ENCODE measurements at places on chromosomes 4 and X.

GRCh38 chr4:140112576-140112975, 41.4 kb downstream of the MAML3 start:
- DNase-seq = no peak

GRCh38 chr4:43048570-43048969, 156.1 kb downstream of the GRXCR1 start:
- no peak for DNase-seq

- DNase-seq = no peak
These were observed 103.7 kb downstream of the RBM47 start for GRCh38 chr4:40525752-40526598.

DNA sequence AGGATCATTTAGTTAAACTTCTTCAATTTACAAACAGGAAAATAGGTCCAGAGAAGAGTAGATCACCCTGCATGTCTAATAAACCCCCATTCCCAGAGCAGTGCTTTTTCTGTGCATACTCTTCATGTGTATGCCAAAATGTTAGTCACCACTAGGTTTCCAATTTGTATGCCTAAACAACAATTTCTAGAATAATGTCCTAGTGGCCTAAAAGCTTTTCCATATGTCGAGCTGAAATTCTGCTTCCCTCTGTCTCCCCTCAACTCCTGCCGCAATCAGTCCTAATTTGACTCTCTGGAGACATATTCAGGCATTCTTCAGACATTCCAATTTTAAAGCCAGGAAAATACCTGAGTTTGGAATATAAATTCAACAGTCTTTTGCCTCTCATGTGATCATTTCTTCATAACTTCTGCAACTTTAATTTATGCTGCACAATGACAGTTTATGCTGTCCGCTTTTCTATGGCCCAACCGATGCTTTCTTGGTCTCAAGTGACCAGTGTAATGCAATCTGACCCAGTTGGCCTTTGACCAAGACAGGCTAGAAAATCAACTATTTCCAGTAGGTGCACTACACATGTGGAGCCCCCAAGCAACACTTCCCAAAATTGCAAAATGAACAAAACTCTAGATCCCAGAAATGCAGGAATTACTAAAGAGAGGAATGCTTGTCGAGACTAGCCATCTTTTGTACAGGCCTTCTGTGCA, 122.9 kb upstream of the FMR1 start:
- no peak for DNase-seq

DNA sequence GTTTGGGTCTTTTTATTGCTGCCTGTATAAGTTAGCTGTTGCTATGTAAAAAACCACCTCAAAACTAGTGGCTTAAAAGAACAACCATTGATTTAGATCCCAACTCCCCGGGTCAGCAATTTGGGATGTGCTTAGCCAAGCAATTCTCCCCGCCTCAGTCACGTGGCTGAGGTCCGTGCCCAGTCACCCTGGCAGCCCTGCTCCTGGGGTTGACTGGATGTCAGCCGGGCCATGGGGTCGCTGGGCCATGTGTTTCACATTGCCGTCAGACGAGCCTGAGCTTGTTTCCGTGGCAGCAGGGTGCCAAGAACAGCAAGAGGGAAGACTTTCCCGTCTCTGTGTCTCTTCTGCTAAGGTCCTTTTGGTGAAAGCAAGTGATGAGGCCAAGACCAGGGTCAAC, 345.7 kb upstream of the FAT1 start:
- no peak for DNase-seq

DNA sequence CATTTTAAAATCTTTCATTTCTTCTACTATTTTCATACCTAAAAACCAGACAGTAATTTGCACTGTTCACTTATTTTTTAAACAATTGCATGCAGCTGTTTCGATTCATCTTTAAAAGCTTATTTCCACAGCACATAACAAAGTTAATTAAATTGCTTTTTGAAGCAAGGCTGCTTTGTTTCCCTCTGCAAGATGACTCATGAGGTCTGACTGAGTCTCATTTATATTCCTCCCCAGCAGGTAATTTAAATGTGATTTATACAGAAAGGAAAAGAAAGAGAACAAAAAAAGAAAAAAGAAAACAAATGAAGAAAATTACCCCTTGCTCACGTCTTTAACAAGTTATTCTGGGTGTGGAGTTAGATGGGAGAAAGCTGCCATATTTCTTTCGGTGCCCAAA, 22.8 kb downstream of the VMA21 start:
- DNase-seq = no peak

GRCh38 chrX:74420196-74421035, 877 bp upstream of the SLC16A2 start:
- DNase-seq = no peak

GRCh38 chrX:134737061-134737460, 78.8 kb upstream of the PLAC1 start:
- DNase-seq = no peak

GRCh38 chr4:74893171-74893570, 39.7 kb upstream of the PARM1 start:
- DNase-seq = no peak

DNA sequence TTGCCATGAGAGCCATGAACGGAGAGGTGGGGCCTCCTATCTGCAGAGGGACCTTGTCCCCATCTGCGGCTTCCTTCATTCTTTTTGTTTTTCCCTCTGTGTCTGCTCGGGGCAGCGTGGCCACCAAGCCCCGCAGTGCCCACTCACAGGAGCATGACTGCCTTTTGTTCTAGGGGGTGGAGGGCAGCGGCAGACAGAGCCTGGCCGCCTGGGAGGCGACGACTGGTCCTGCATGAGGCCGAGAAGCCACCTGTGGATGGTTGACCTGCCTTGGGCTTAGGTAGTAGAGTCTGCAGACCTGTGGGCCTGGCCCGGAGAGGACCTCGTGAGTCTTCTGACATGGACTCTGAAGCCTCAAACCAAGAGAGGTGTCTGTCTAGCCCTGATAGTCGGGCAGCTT, 1.4 kb downstream of the RBM3 start:
- DNase-seq = no peak

GRCh38 chr4:187378441-187378840, 617.1 kb upstream of the ZFP42 start:
- no peak for DNase-seq

- no peak for DNase-seq
These were observed 81.4 kb downstream of the RBM47 start for GRCh38 chr4:40548256-40548655.

GRCh38 chr4:13236485-13236884, 247.7 kb downstream of the RAB28 start:
- no peak for DNase-seq

- no peak for DNase-seq
These were observed 84.1 kb downstream of the CLCN4 start for GRCh38 chrX:10240918-10241317.

GRCh38 chrX:48782795-48783194, 3.6 kb upstream of the GATA1 start:
- DNase-seq = no peak

DNA sequence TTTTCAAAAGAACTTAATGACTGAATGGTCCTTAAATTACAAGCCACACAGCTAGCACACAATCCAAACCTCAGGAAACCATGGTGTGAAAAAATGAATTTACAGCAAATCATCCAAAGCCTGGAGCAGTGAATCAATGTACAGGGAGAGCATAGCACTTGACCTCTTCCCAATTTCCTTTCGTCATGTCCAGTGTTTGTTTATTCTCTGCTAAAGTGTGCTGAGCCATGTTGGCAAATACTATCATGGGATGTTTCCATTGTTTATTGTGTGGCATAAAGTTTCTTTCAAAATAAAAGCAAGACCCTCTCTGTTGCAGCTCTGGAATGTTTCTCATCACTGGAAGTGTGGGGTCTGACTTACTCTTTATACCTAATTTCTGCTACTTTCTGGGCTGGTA, 25.4 kb upstream of the FAM47B start:
- DNase-seq = no peak

GRCh38 chrX:131187206-131187605, 101.9 kb downstream of the IGSF1 start:
- DNase-seq = no peak

GRCh38 chr4:168498251-168498650, 1.4 kb downstream of the PALLD start:
- no peak for DNase-seq

DNA sequence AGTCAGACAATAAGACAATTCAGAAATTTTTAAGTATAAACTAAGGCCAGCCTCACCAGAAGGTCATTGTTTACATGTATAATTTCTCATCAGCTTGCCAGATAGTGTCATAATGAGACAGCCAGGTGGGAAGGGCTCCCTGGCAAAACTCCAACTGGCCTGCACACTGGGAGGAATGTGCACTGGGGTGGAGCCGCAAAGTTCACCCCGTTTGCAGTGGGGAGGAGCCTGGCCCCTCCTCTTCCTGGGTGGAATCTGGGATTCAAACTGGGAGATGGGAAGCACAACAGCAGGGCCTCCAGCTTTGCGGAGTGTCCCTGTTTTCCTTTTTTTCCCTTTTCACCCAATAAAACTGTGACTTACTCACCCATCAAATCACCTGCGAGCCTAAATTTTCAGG, 329.9 kb downstream of the SMARCA1 start:
- peak; percentile 21 for DNase-seq

GRCh38 chr4:171007618-171008390, 805.4 kb upstream of the GALNTL6 start:
- DNase-seq = no peak

- peak; percentile 8 for DNase-seq
These were observed 32.8 kb downstream of the FAM149A start for GRCh38 chr4:186137196-186137794.

- no peak for DNase-seq
These were observed 142.8 kb downstream of the SLIT2 start for GRCh38 chr4:20394512-20394911.

DNA sequence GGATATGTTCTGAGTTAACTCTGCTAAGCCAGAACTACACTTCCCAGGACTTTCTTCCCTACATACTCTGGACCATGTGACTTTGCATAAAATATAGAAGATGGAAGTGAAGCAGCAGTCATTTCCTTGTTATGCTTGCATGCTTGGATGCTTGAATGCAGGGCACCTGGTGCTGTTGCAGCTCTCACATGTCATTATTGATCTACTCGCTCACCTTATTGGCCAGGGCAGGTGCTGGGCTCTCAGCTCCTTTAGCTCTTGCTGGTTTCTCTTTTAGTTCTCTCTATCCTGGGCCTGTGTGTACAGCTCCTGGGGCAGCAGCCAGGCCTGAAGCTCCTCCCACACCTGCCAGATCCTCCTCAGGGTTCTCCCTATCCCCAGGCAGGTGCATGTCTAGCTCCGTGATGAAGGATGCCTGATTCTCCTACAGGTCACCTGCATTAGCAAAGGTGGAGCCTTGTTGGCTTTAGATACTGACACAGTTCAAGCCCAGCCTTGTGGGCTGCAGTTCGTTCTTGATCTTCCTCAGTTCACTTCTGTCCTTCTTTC, 53.3 kb downstream of the MED28 start:
- DNase-seq = peak; percentile 67

- no peak for DNase-seq
These were observed 18.6 kb upstream of the CPE start for GRCh38 chr4:165360041-165360695.

GRCh38 chr4:57018980-57019379, 40.3 kb downstream of the POLR2B start:
- no peak for DNase-seq

DNA sequence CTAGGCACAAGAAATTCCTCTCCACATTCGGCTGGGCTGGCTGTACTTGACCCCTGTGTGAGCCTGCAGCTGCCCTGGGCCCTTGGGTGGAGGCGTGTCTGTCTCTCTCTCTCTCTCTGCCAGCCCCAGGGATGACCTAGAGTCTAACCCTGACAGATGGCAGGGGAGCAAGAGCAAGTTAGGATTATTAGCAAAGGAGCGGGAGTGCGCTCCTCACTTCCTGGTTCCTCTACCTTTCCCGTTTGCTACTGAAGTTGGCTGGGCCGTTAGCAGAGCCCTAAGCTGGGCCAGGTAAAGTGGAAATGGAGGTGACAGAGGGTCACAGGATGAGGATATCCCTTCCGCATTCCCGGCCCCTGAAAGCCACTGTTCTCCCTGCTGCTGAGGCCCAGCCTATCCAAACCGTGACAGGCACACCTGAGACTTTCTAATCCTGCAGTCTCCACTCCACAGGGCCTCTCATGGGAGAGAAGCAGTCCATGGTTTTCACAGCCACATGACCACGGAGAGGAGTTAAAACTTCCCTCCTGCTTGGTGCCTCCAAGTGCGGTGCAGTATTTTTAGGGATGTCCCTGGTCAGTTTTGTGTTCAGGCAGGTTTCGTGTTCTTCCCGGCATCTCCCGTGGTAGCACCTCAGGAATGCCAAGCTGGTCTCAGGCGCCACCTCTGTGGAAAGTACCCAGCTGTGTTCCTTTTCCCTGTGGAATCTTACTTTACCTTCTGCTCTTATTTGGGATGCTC, 79.3 kb downstream of the CLDN22 start:
- no peak for DNase-seq

DNA sequence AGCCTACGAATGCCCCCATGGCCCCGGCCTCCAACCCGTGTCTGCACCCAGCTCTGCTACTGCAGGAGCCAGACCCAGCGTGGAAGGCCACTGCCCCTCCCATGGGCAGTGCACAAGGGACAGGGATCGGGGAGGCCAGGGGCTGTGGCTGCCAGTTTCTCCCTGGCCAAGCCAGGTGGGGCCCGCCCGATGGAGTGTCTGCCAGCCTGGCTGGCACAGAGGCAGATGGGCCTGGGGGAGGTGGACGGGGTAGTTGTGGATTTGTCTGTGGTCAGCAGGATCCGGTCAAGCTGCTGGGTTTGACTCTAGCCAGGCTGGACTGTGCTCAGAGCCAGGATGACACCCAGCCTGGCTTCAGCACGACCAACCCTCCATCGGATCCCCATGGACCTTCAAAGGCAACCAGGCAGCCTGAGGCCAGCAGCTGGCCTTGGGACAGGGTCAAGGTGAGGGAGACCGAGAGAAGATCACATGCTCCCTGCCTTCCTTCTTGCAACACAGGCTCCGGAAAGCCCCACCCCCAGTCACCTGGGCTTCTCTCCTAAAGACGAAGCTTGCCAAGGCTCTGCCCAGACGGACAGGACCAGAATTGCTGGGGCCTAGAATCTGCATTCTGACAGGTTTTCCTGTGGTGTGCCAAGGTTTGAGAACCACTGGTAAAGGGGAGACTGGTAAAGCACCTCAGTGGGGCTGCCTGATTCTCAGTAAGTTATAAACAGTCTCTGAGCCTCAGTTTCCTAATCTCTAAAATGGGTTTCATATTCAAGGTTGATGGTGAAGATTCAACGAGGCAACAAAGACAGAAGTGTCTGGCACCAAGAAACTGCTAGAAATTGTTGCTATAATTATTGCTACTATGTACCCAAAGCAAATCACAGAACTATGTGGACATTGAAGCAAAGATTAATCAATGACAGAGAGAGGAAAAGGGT, 78.6 kb downstream of the PPP2R2C start:
- no peak for DNase-seq

GRCh38 chrX:4263030-4263803, 549.8 kb upstream of the PRKX start:
- DNase-seq = no peak

DNA sequence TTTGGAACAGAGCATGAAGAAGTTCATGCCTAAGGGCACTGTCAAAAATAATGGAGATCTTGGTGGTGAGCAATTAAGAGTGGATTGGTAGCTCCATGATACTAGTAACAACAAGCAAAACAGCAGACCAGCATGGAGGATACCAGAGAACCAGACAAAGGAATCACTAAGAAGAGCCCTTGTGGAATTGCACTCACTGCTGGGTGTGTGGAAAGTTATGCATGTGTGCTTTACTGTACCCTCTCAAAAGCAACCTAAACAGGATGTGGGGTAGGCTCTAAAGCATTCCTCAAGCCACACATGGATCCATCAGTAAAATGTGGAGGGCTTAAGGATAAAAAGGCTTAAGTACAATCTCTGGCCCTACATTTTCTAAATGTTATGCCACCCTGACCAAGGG, 69.5 kb downstream of the AR start:
- DNase-seq = no peak

GRCh38 chr4:159347813-159348212, 244.9 kb downstream of the RAPGEF2 start:
- DNase-seq = no peak
